ENCODE measurements at places on chromosomes 7 and 10.
A peak's percentile ranks its signal among the peaks of the same experiment; 100 is the strongest.

DNA sequence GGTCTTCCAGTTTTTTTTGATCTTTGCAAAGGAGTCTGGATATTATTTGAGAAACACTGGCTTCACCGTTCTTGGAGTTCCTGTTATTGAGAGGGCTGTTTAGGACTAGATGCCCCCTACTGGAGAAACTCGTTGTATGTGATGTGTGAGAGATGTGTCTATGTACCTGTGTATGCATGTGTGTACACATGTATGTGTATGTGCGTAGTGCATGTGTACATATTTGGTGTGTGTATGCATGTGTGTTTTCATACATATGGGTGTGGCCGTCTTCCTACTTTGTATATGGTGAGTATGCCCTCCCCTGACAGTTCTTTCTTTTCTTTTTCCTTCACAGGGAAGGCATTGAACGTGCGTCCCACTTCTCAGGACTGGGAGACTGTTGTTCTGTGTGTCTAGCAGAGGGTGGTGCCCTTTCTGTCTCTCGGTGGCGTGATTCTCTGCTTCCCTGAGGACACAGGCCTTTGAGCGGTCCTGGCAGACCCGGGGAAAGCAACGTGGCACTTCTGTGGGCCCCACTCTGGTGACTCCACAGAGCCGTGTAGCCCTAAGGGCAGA, 3.0 kb upstream of the CALHM3 start:
- peak; percentile 62 for DNase-seq

- DNase-seq: peak; percentile 4
Observed at GRCh38 chr7:33062023-33062781, at the start of gene NT5C3A. NT5C3A (minus strand) TSS chr7:33062776; CDS start chr7:33062705, 71 bp downstream.

GRCh38 chr7:155194382-155195140, 103.1 kb upstream of the INSIG1 start:
- no peak for DNase-seq

DNA sequence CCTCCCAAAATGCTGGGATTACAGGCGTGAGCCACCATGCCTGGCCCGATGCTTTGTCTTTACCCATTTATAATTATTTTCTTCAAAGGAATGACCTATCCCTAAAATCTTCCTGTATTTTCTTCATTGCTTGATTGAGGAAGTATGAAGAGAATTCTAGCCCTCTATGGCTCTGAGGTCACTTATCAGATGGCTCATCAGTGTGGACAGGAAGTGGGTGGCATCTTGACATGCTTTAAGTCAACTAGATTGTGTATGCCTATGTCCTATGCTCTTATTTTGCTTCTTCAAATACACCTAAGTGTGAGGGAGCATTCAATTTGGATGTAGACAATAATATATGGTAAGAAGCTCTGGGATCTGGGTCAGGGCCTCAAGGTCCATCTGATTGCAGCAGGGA, 1020.5 kb downstream of the LRMDA start:
- DNase-seq: no peak

DNA sequence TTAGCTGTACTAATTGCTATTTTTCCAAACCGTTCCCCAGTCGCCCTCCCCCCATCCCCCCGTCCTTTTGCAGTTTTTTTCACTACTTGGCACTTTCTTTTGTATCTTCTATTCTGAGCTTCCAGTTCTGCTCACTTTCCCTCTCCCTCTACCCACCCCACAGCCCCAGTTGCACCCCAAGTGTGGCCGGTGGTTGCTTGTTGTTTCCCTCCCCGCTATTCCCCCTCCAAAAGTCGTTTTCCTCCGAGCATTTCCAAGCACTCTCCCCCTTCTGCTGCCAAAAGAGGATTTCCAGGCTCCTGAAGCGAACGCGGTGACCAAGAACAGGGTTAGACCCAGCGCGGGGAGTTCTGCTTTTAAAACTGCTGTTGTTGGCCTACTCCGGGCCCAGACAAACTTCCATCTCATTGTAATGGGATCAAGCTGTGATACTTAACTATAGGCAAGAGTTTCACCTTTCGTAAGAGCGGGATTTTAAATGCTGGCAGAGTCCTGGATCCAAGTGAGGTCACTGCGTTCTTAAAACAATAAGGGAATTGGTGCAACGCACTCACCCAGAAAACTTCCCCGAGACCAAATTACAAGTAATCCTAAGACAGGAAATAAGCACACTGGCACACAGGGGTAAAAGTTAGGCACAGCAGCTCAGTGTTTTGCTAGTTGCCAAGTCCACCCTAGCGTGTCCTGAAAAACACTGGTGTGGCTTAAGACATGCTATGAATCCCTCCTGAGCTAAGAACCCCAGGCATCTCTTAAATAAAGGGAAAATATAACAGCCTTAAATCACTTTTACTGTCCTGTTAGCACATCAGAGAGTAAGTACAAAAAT, 1.5 kb upstream of the RGS10 start:
- no peak for DNase-seq

All from fibroblast of skin of scalp (primary cell).